ENCODE measurements at places on chromosomes 16 and 17.

DNA sequence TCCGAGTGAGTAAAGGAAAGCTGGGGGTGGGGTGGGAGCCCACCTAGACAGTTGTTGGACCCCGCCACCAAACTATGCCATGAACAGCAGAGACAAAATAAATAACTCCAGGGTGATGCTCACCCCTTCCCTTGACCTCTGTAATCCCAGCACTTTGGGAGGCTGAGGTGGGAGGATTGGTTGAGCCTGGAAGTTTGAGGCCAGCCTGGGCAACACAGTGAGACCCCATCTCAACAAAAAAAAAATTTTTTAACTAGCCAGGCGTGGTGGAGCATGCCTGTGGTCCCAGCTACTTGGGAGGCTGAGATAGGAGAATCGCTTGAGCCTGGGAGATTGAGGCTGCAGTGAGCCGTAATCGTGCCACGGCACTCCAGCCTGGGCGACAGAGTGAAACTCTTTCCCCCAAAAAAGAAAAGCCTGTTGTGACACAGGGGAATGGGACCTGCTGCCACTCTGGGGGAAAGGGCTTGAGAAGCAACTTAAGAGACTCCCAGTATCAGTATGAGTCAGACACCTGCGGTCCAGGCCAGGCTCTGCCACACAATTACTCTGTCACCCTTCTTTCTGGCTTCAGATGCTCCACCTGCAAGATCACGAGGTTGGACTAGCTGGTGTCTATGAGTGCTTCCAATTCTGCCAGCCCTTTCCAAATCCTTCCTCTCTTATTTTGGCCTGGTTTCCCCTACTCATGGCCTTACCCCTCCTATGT is 5.0 kb downstream of the SGCA start:
- peak; percentile 36 for DNase-seq

DNA sequence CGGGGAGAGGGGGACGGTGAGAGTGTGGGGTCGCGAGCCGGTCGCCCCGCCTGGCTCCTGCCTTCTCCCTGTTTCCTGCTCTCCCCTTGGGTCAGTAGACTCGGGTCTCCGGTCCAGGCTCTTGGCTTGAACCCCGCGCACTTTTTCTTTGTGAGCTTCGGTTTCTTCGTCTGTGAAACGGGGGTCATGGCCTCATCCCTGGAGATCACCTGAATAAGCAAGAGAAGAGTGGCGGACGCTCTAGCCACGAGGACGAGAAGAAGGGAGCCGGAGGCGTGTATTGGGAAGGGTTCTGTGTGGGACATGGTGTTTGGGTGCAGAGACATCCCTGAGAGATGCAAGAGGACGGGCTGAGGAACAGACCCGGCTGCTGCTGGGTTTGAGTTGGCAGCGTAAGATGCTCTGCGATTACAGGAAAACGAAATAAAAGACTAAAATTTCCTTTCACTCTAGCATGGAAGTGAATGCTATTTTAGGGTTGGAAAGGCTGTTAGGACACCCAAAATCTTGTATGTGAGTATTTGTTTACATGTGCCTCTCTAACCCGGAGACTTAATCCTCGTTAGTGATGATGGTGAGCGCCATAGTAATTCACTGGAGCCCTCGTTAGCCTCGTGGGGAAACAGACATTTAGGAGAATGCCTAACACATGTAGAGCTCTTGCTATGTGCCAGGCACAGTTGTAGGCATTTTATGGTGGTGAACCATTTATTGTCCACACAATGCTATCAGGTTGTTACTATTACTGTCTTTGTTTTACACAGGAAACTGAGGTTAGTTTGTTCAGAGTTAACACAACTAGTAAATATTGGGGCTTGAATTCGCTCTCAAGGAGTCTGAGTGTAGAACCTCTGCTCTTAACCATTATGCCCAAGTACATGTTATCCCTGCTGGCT is 646 bp downstream of the KIF22 start:
- DNase-seq, result peak; percentile 26

DNA sequence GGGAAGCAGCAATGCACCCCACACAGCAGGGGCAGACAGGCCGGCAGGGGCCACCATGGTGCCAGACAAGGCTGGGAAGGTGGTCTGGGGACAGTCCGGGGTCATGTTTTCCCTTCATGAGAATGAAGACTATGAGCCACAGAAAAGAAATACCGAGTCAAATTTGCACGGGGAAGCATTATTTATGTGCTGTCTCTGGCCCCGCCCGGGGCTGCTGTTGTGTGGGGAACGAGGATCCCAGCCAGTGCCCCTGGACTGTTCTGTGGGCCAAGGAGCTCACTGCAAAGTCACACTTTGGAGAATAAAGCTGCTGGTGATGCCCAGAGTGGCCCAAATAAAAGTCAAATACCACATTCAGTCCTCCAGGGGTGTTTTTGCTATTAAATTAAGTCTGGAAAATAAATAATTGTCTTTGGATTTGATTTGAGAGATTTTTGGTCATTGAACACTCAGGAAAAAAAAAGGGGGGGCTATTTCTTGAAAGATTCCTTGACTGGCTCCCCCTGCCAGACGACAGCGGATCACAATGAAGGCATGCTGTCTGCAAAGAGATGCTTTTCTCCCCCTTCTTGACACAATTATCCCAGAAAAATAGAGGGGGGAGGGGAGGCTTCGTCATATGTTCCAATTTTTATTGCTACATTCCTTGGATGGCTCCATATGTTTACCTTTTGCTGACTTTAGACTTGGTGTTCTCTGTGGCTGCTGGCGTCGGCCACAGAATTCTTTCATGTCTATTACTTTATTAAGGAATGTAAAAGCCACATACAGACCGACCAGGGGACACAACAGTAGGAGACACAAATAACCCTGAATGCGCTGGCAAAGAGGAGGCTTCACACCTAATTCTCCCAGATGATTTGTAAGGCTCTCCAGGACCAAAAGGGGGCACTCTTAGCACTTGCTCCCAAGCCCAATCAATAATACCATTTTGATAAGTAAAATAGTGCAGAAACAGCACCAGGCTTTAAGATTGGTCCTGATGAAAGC is 27.1 kb upstream of the ANKFN1 start:
- peak; percentile 91 for DNase-seq

DNA sequence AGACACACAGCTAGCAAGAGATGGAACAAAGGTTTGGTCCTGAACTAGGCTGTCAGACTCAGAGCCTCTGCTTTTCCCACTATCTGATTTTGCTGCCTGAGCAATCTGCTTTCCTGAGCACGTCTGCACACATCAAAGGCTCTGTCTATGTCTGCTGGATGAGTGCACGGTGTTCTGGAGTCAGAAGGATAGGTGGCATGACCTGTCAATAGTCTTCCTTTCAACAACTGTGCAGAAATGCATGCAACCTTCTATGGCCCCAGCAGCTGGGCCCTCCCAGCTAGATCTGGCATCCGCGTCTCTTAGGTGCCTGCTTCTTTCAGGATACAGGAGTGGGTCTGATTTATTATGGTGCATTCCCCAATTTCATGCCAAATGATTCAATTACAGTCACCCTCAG is 138.3 kb downstream of the UTP18 start:
- no peak for DNase-seq

DNA sequence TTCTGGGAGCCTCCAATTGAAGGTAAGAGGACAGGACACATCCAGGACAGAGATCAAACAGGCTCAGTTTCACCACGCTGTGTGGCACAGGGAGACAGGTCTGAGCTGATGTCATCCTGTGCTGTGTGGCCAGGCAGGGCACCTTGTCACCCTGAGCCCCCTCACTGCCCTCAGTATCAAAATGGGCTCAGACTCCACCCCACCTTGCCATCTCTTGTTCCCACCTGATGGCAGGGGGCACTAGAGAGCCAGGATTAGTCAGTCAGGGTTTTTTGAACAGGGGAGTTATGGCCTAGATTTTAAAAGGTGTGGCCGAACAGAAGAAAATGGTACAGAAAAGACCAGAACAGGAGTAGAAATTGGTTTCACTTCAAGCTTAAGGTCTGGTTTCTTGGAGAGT is 2.6 kb downstream of the KAT2A start:
- peak; percentile 41 for DNase-seq

GRCh38 chr16:30923554-30924075 is at the start of gene FBXL19:
FBXL19 (plus strand) TSS chr16:30923572; CDS start chr16:30925755, 2,183 bp downstream.
- no peak for DNase-seq

Measured in EH (cell line).